ENCODE measurements at places on chromosomes 13 and 19.

DNA sequence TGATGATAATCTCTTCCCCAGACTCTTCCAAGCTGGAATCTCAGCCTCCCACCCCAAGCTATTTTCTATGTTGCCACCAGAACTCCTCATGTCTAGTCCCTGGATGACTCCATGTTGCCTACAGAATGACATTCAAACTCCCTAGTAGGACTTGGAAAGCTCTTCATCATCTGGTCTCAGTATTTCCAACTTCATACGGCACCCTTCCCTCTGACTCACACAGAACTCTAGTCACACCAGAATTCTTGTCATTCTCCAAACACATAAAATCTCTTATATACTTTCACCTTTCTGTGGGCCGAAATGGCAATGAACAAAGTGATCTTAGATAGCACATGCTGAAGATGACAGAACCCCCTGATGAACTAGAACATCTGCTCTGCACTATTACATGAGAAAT is 86.2 kb downstream of the CAB39L start:
- DNase-seq = no peak

DNA sequence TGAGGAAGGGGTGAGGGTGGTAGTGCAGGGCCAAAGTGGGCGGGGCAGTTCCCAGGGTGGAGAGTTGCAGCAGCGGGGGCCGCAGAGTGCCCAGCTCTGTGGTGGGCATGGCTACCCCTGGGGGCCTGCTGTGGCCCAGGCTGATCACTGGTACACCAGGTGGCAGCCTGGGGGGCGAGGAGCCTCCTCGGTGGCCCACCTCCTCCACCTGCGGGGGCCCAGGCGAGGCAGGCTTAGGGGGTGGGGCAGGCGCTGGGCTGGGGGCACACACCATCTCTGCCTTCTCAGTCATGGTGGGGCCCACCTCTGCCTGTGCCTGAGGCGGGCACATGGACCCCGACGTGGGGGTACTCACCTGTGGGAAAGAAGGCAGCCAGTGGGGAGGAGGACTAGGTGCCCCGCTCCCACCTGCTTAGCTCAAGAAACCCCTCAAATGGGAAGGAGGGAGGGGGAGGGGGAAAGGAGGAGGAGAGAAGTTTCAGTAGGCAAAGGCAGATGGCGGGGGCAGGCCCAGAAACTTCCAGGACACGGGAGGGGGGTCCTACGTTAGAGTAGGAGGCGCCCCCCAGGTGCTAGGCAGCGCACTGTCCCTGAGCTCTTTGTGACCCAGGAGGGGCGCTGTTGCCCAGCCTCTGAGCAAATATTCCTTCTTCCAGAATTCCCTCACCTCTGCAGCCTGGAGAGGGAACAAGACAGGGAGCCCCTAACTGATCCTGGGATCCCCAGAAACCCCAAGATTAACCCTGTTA is 1.6 kb downstream of the LYL1 start:
- DNase-seq = no peak

DNA sequence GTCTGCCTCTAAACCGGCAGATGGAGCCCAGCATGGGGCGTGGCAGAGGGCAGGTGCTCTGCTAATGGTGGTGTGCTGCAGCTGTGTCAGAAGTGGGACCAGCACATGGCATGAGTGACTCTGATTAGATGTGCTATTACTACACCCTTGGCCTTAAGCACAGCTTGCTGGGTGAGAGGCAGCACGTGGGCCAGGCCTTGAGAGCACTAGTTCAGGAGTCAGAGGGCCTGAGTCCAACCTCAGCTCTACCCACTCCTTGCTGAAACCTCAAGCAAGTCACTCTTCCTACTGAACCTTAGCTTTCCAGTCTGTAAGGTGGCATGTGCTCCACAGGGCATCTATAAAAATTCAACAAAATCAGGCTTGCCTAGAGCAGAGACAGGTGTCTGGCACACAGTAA is 22.7 kb downstream of the AKT2 start:
- no peak for DNase-seq

- DNase-seq = no peak
These were observed 6.3 kb upstream of the RXFP2 start for GRCh38 chr13:31733066-31733465.

DNA sequence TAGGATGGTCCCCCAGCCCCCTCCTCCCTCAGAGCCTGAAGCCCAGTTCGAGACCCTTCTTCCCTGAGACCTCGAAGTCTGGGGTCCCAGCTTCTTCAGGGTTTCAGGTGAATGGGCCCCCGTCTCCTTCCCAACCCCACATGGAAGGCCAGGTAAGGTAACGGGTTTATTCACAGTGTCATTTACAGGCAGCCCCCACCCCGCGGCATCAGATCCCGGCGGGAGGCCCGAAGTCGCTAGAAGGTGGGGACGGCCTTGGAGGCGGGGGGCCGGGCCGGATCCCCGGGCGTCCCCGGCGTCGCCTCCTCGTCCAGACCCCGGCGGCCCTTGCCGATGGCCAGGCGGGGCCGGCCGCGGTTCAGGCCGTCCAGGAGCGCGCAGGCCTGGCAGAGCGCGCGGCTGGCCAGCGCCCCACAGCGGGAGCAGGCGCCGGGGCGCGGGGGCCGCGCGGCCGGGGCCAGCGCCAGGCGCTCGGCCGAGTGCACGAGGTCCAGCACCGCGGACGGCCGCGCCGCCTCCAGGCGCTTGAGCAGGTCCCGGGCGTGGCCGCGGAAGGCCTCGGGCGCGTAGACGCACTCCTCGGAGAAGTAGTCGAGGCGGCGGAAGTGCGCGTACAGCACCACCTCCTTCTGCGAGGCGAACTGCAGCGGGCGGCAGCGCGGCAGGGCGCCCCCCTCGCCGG is 9.7 kb downstream of the CTU1 start:
- no peak for DNase-seq

- no peak for DNase-seq
These were observed 17.9 kb upstream of the RFC3 start for GRCh38 chr13:33799950-33800592.

GRCh38 chr13:68439817-68440216 is 1209.7 kb upstream of the PCDH9 start:
- no peak for DNase-seq

- no peak for DNase-seq
These were observed 161.4 kb downstream of the PTPRS start for GRCh38 chr19:5179256-5179655.

- no peak for DNase-seq
These were observed 24.3 kb downstream of the GNG7 start for GRCh38 chr19:2678044-2678671.

DNA sequence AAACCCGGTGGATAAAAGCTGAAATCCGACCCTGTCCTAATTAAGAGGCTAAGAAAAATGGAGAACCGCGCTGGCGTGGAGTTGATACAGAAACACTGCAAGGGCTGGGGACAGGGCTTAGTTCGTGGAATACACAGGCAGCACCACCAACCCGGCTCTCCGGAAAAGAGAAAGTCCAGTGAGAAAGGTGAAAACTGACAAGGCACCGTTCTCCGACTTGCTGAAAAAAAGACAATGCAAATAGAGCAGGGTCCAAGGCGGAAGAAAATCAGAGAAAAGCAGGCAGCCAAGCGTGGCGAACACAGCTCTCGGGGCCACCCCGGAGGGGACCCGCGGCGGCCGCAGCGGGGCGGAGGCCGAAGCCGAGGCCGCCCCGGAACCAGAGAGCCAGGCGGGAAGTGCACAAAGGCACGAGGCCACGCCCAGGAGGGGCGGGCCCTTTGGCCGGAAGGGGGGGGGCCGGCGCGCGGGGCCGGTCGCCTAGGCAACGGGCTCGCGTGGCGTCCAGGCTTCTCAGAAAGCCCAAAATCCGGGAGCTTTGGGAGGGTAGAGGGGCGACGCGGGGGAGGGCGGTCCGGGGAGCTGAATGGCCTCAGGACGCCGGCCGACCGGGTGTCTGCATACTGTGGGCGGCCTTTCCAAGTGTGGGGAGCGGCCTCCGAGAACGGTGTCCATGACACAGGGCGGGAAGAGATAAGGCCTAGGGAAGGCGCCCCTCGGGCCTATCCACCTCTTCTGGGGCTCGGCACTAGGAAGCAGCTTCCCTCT is 1.2 kb upstream of the ING1 start:
- peak; percentile 43 for DNase-seq

GRCh38 chr13:67549331-67549730 is 319.2 kb upstream of the PCDH9 start:
- DNase-seq = no peak

- DNase-seq = no peak
These were observed 10.6 kb downstream of the CD70 start for GRCh38 chr19:6580313-6580712.

GRCh38 chr13:22128441-22129408 is 457.9 kb downstream of the FGF9 start:
- no peak for DNase-seq

- no peak for DNase-seq
These were observed 15.1 kb downstream of the ILF3 start for GRCh38 chr19:10669246-10669645.

DNA sequence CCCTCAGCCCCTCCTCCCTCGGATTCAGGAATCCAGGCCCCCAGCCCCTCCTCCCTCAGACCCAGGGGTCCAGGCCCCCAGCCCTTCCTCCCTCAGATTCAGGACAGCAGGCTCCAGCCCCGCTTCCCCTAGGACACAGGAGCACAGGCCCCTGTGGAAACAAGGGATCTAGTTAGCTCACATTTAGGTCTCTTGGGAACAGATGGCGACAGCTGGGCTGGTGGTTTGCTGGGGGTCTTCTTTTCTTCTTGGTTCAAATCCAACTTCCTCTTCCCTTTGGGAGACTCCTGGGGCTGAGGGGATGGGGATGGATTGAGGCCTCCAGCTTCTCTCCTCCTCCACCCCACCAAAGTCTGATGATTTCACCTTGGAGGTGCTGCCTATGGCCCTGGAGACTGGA is 19.6 kb downstream of the ZNF575 start:
- no peak for DNase-seq

DNA sequence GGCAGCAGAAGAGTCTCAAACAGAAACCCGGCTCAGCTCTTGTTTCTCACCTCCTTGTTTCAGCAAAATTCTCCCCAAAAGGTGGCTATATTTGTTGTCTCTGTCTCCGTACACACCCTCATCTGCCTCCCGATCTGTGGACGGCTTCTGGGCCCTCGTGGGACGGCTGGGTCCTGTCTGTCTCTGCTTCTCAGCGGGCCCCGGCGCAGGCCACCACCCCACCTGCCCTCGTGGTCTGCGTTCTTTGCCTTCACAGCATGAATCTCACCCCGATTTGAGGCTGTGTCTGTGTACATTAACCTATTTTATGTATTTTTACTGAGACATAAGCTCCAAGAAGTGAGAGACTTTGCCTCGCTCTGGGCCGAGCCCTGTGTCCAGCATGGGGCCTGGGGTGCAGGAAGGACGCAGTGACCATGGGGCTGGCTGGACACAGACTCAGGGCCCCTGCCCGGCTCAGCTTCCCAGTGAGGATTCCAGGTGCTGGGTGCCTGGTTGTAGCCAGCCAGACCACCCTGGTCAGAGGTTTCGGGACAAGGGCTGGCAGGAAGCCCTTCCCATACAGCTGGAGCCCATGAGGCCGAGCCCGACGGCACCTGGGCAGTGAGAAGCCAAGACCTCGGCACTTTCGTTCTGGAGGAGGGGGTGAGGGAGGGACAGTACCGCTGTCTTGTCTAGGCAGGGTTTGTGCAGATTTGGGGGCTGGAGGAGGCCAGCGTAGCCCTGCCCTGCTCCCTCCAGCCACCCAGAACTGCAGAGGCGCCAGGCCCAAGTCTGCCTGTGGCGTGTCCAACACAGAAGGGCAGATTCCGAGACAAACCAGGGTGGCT is 78.5 kb upstream of the MCF2L start:
- DNase-seq = no peak

DNA sequence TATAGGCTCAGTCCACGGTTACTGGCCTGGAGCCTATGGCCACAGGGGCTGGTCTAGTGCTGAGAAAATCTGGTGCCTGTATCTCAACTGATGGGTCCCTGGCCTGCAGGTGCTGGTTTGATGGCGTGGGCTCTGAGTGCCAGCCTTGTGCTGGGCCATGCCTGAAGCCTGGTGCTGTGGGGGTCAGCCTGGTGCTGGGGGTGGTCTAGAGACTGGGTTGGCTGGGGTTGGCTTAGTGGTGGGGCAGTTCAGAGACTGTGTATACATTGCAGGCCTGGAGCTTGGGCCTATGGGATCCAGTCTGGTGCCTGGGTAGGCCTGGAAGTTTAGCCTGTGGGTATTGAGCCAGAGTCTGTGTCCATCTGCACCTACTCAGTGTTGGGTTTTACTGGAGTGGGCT is 36.4 kb downstream of the SLC10A2 start:
- DNase-seq = no peak

DNA sequence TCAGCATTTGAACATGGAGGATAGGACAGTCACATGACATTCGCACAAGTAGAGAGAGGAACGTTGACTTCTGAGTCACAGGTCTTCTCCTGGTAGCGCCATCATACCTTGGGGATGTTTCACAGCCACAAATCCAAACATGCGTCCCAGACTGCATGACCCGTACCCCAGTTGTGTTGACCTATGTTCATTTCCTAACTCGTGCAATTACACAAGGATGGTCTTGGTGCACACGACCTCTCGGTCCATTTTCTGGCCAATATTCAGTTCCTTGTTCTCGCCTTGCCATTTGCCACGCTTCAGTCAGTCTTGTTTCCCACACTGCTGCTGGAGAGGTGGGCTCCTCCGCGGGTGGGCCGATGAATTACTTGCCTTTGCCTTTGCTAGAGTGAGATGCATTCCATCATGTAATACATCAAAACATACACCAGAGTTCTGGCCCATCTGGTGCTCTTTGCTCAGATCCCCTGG is 87.3 kb downstream of the COL4A2 start:
- DNase-seq = no peak

GRCh38 chr13:96966415-96967102 is 27.7 kb downstream of the OXGR1 start:
- DNase-seq = no peak

DNA sequence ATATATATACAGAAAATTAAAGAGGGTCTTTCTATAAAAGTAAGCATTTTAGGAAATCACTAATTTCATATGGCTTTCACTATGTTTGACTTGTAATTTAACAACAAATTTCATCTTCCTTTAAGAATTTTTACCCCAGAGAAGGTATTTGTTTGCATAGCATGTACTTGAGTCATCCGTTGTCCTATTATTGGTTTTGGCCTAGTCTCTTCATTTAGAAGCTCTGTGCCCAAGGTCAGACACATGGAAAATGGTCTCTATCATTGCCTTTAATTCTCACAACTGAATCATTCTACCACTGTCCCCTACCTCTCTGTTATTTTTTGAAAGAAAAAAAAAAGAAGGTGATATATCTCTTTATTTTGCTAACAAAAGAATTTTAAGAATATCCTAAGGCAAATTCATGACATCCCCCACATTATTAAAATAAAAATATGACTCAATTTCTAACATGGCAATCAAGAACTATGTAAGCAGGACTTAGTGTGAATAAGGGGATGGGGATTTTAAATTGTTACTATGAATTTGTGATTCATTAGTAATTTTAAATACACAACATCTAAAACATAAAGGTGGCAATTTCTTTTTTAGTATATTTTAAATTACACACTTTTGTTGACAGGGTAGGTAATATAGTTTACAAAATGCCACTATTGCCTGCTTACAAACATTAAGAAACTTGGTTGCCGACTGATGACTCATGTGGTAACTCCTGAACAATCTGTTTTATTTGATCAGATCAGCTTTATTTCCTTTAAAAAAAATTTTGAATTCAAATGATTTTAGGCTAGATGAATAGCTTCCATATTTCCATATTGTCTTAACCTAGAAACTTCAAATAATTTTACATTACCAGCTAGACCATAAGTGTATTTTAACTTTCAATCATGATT is 13.9 kb downstream of the SLITRK5 start:
- DNase-seq = no peak
